ENCODE measurements at places on chromosomes 6 and 20.

DNA sequence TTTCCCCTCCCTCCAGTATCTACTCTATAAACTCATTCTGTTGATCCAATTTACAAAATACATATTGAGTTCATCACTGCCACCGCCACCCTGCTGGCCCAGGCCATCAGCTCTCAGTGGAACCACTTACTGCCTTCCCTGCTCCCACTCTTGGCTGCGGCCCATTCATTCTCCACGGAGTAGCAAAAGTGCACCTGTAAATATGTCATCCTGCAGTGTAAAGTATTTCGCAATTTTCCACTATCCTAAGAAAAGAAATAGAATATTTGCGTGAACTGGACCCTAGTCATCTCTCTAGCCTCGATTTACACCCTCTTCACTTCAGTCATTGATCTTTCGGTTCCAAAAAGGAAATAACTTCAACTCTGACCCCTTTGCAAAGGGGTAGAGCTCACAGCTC lies 258.3 kb upstream of the TFAP2D start:
- DNase-seq = no peak

- no peak for DNase-seq
Observed at GRCh38 chr20:58433759-58434158, 44.7 kb downstream of the VAPB start.

DNA sequence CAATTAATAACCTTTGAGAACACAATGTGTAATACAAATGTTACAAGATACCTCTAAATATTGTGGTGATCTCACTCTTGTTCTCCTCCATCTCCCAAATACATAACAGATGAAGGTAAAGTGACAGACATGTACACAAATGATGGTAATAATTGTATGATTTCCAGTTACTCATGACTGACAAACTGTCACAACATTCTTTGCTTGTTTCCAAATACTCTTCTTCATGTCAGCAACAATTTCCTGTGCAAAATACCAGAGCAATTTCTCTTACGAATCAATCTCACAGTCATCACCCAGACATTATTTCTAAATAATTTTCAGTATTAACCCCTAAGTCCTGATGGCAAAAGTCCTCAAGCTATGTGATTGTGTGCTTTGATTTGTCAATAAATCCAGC lies 92.9 kb downstream of the RPS12 start:
- DNase-seq = no peak

DNA sequence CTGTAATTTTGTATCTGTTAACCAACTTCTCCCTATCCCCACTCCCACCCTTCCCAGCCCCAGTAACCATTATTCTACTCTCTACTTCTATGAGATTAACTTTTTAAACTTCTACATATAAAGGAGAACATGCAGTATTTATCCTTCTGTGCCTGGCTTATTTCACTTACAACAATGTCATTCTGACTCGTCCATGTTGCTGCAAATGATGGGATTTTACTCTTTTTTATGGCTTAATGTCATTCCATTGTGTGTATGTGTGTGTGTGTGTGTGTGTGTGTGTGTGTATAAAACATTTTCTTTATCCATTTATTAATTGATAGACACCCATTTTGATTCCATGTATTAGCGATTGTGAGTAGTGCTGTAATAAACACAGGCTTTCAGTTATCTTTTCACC lies 76.1 kb downstream of the COL19A1 start:
- DNase-seq = no peak

GRCh38 chr20:1818895-1819294 lies 76.3 kb upstream of the SIRPA start:
- no peak for DNase-seq

Measured in stimulated activated CD4-positive, alpha-beta T cell treated with anti-CD3 and anti-CD28 coated beads, Interleukin-1b, Interleukin-23, amount 100 ng/mL, for 4 hours (primary cell).